ENCODE measurements at places on chromosomes 3 and 15.

- no peak for DNase-seq
Observed at GRCh38 chr15:92954578-92954977, 54.5 kb downstream of the CHD2 start.

DNA sequence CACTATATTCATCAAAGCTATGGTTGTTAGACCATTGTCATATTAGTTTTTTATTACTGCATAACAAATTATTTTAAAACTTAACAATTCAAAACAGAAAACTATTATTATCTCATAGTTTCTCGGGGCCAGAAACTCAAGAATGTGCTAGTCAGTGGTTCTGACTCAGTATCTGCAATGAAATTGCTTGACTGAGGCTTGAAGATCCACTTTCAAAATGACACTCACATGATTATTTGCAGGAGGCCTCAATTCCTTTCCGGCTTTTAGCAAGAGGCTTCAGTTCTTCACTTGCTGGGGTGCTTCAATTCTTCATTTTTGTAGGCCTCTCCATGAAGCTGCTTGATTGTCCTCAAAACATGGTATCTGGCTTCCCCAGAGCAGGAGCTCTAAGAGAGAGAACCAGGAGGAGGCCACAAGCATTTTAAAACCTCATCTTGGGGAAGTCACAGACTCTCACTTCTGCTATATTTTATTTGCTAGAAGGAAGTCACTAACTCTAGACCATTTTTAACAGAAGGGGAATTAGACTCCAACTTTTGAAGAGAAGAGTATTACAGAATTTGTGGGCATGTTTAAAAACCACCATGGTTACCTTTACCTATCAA lies 383.7 kb downstream of the MFSD1 start:
- no peak for DNase-seq

DNA sequence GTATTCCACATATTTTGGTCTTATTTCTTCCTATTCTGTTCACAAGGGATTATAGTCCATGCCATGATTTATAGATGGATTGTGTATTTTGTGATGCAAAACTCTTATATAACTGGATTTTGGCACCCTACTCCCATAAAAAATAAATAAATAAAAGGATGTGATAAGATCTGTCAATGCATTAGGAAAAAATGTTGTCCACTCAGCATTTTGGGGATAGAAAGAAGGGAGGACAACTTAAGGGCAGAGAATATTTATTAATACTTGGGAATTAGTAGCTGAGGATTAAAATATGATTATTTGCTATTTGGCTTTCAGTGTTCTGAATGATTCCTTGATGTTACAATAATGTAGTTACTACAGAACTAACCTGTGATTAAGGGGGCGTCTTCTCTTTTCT lies 682.6 kb downstream of the ZBBX start:
- DNase-seq, result no peak

DNA sequence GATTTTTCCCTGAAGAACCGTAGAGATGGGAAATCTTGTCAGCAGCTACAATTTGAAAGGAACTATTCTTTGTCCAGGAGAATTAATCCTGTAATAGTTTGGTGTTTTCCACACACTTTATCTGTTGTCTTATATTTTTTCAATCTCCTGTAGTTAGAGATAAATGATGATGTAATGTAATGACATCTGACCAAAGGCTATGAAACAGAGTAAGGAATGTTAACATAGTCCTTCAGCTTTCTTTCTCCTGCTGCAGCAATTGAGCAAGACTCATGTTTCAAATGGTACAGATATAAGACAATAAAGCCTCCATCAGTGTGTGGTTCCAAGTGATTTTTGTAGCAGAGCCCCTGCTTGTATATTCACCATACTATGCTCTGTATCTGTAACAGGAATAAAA lies 1028.4 kb downstream of the SI start:
- no peak for DNase-seq

GRCh38 chr15:31399544-31400171 lies 73.0 kb downstream of the KLF13 start:
- no peak for DNase-seq

DNA sequence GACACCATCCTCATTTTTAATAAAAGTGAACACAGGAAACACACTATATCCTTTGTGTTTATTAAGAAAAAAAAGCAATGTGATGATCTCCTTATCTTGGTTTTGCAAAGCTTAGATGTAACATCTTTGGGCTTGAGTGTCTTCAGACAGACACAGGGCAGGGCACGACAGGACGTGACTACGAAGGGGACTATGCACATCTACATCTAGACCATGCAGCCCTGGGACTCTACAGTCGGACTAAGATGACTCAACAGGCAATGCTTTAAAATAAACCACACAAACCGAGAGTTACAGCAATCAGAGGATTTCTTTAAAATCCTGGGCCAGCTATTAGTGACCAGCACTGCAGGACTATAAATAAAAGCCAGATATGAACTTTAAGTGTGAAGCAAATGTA lies 22.8 kb upstream of the TM2D3 start:
- no peak for DNase-seq

DNA sequence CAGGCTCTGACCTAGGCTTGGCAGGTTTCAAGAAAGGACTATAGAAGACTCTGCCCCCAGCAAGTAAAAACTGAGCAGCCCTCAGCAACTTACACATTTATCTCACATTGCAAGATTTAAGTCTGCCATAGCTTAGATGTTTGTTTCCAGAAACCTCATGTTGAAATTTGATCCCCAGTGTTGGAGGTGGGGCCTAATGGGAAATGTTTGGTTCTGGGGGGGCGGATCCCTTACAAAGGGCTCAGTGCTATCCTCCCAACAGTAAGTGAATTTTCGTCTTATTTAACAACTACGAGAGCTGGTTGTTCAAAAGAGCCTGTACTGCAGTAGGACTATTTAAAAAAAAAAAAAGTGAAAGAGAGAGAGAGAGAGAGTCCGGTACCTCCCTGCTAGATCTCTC lies 125.2 kb upstream of the PROK2 start:
- no peak for DNase-seq

GRCh38 chr3:43028001-43028400 lies 48.9 kb downstream of the GASK1A start:
- DNase-seq, result no peak

GRCh38 chr3:128515967-128516366 lies 23.0 kb upstream of the GATA2 start:
- no peak for DNase-seq

DNA sequence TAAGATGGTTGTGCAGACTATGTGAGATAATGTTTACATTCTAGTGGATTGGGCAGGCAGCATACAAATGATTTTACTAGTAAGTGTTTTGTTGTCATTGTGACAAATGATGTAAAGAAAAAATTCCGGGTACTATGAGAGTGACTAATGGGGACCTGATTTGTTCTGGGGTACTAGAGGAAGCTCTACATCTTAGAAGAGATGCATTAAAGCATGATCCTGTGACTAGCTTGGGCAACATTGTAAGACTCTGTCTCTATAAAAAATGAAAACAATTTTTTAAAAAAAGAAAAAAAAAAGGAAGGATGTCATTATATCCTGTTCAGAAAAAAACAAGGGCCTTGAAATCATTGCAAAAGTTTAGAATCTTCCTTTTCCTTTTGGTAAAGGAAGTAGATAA lies 58.1 kb upstream of the MYRIP start:
- no peak for DNase-seq

GRCh38 chr3:23734481-23734880 lies 71.3 kb upstream of the UBE2E1 start:
- no peak for DNase-seq

DNA sequence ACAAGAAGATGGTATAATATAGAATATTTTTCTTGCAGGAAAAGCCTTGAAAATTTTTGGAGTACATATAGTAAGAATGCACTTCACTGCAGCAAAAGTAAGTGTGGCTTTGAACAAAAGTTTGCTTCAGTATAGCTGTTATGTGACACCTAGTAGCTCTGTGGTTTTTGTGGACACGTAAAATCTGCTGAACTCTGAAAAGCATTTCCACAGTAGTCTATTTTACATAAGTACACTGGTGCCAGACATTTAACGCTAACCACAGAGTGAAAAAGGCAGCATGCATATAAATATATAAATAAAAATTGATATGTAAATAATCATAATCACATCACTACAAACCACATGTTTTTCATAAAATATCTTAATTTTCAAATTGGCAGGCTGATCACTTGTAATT lies 39.8 kb downstream of the CGGBP1 start:
- no peak for DNase-seq

GRCh38 chr15:53522991-53523390 lies 236.5 kb downstream of the WDR72 start:
- DNase-seq, result no peak

DNA sequence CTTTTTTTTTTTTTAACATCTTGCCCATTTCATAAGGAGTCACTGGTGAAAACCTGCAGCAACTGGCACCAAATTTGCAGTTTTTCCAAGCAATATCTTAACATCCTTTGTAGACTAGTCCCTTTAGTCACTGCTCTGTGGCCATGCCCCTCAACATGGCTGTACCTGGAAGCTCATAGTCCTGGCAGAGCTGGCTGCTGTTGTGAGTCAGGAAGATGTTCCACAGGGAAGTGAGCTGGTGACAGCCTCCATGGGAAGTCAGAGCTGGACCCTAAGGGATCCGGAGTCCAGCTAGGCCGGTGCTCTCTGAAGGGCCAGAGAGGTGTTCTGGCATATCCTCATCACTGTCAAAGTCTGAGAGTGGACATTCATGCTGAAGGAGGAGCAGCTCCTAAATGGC lies 99.3 kb upstream of the ZBED2 start:
- no peak for DNase-seq

GRCh38 chr3:24388611-24389010 lies 106.0 kb downstream of the THRB start:
- DNase-seq, result no peak

GRCh38 chr3:196555295-196555694 lies 13.1 kb downstream of the WDR53 start:
- DNase-seq, result no peak

DNA sequence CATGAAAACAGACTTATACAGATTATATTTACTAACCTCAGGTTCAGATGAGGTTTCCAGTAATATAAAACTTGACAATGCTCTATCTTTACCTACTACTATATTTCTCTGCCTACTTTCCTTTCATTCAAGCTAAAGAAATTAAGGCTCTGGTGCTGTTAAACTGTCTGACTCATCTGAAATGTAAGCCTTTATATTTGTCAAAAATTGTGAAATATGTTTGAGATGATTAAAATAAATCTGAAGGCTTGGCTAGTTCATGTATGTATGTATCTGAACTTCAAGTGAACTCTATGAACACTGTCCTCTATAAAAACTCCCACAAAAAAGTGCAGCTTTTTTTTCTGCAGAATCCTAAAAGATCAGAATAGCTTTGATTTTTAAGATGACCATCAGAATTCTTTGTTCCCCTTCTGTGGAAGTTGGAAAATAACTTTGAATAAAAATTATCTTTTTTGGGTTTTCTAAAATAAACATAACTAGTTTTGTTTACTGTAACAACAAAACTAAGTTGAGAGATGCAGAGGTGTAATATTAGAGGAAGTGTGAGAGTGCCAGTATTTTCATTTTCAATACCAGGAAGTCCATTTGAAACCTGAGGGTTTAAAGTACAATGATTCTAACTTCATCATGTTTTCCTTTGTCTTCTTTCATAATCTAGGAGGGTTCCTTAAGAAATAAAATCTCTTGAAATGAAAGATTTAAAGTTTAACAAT lies 42.2 kb downstream of the ILDR1 start:
- no peak for DNase-seq
